NCI-H524 (cell line): ENCODE measurements at places on chromosomes 16 and 17.

- no peak for DNase-seq
Measured at GRCh38 chr16:48197294-48197693, 41.5 kb upstream of the ABCC12 start.

DNA sequence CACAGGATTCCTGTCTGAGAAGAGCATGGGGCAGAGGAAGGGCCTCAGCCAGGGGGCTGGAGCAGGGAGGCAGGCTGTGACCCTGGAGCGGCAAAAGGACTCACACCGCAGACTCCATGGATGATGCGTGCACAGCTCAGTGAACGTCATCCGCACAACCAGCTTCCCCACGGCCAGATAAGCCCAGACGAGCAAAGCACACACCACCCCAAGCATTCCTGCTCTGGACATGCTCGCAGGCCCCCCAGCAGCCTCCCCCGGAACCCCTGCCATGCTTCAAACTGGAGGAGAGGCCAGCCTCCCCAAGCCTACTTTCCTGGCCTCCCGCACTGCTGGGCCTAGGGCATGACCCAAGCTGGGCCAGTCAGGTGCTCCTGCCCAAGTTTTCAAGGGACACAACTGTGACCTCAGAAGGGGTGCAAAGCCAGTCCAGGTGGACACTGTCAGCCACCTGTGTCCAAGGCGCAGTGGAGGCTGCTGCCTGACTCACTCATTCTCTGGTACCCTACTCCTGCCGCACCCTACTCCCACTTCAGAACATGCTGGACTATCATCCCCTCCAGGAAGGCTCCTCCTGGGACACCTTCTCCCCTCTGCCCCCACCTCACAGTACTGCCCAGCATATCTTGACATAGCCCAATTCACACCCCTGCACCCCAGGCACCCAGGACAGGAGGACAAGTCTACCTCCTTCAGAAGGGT lies 4.8 kb downstream of the BCAR1 start:
- no peak for DNase-seq

GRCh38 chr17:28282596-28282995 lies 36.4 kb upstream of the TMEM97 start:
- DNase-seq, result peak; percentile 98

DNA sequence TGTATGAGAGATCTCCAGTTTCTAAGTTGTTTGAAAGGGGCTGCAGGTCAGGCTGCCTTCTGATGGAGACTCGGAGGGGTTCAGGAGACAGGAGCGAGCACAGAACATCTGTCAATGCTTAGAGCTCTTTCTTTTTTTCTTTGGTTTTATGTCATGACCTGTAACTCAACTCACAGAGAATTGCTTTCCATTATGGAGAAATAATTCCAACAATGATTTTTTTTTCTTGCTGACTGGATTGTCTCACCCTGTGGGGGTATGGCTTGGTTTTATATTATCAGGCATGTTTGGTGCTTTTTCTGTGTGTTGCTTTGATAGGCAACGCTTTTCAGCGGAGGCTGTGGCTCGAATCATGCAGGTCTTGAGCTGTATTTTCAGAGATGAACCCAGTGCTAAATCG lies 10.7 kb upstream of the KCNJ2 start:
- DNase-seq, result no peak

- DNase-seq, result no peak
Measured at GRCh38 chr16:76336112-76336511, 58.9 kb downstream of the CNTNAP4 start.

DNA sequence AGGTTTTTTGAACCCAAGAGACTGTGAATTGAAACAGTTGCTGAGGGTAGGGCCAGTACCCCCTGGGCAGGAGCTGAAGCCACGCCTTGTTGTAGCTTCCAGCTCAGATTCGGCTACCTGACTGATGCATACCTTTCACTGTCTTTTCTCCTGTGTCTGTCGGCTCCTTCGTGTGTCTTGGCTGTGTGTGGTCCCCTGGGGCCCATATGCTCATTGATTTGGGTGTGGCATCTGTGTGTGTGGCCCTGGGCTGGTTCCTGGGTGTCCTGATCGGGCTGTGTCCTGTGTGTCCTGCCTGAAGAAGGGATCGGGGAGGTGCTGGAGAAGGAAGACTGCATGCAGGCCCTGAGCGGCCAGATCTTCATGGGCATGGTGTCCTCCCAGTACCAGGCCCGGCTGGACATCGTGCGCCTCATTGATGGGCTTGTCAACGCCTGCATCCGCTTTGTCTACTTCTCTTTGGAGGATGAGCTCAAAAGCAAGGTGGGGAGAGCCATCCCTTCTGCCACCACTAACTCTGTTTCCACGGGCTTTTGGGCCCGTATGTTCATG lies 20.9 kb downstream of the CASKIN2 start:
- DNase-seq, result no peak

GRCh38 chr17:33049781-33050414 lies 58.3 kb downstream of the SPACA3 start:
- DNase-seq, result peak; percentile 61

GRCh38 chr17:3558603-3559269 lies 1.1 kb upstream of the TRPV3 start:
- no peak for DNase-seq

GRCh38 chr17:4206962-4207361 lies 56.8 kb downstream of the ANKFY1 start:
- no peak for DNase-seq

DNA sequence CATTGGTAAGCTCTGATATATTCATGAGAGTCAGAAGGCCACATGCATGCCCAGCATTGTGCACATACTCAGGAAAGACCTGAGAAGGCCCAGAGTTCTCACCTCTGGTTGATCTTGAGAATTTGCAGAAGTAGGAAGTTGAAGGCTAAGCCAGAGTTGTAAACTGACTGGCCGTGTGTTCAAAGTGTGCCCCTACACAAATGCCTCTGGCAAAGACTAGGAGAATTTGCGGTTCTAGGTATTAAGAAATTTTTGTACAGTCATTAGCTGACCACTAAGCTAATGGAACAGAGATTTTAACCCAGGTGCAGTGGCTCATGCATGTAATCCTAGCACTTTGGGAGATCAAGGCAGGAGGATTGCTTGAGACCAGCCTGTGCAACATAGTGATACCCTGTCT lies 25.0 kb downstream of the FBXL20 start:
- no peak for DNase-seq

DNA sequence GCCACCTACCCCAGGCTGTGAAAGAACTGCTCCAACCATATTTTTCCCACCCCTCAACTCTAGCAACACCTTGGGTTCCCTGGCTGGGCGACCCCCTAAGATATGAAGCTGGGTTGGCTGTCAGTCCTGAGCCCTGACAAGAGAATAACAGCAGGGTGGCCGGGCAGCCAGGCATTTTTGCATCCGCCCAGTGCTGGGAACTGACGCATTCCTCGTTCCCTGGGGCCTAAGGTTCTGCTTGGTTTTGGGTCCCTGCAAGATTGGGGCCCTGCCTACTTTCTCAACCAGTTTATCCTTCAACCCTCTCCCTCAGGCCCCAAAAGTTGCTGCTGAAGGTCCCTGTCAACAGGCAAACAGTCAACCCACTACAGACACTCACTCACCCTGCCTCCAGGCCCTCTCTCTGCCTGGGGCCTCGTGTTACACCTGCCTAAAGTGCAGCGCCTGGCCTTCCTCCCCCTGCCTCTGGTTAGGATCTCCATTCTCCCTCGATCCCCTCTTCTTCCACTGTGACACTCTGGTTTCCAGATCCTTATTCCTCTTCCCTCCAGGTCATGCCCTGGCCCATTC lies 151.5 kb downstream of the STX8 start:
- no peak for DNase-seq

DNA sequence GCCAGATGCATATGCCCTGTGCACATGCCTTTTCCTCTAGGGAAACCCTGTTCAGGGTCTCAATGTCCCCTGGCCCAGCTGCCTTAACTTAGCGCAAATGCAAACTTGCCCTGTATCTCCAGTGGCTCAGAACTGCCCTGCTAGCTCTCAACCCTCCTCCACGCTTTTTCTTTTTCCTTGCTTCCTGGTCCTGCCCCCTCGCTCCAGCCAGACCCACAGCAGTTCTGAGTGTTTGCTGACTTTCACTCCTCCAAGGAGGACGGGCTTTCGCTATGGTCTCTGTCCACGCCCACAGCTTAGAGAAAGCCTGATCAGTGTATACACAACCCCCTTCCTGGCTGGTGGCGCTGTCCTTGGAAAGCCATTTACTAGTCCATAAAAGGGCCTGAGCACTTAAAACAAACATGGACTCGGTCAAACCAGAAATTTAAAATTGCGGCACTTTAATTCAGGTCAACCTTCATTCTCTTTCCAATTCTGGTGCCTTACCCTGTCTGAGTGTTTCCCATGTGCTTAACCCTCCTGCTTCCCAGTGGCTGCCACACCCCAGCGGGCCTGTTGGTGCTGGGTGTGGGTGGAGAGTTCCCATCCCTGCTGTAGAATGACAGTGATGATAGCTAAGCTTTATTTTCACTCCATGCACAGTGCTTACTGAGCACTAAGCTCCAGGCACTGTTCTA lies 15.6 kb upstream of the TMEM98 start:
- DNase-seq, result no peak

- no peak for DNase-seq
Measured at GRCh38 chr17:3683054-3683511, 12.9 kb downstream of the P2RX5 start.

GRCh38 chr16:55643161-55643970 lies 12.4 kb upstream of the SLC6A2 start:
- no peak for DNase-seq

- no peak for DNase-seq
Measured at GRCh38 chr17:2602597-2603017, 9.2 kb downstream of the PAFAH1B1 start.

DNA sequence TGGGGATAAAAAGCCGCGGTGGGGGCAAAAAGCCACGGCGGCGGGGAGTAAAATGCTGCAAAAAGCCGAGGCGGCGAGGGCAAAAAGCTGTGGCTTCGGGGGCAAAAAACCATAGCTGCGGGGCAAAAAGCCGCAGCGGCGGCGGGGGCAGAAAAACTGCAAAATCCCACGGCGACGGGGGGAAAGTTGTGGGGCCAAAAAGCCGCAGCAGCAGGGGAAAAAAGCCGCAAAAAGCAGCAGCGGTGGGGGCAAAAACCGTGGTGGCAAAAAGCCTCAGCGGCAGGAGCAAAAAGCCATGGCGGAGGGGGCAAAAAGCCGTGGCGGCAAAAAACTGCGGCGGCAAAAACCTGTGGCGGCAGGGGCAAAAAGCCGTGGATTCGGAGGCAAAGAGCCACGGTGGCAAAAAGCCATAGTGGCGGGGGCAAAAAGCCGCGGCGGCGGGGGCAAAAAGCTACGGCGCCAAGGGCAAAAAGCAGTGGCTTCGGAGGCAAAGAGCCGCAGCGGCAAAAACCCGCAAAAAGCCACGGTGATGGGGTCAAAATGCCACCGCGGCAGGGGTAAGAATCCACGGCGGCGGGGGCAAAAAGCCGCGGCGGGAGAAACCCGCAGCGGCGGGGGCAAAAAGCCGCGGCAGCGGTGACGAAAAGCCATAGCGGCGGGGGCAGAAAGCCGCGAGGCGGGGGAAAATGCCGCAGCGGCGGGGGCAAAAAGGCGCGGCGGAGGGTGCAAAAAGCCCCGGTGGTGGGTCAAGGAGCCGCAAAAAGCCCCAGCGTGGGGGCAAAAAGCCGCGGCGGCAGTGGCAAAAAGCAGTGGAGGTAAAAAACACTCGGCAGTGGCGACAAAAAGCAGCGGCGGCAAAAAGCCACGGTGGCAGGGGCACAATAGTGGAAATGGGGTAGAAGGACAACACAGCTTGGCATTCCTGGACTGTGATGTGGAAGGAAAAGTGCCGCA lies 192.8 kb downstream of the SHCBP1 start:
- DNase-seq, result no peak

DNA sequence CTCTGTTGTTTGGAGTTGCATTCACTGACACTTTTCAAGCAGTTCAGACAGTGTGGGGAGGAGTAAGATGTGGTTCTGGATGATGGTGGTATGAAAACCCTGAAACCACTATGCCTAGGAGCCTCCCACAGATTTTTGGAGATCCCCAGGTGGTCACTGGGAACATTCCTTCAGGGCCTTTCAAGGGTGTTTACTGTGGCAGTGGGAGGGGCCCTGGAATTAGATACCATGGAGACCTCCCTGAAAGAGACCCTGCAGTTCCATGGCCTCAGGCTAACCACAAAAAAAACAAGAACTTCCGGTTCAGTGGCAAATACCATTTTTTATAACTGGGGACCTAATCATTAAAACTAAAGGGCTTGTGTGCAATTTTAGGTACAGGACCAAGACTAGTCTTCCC lies 79.9 kb downstream of the TMEM100 start:
- DNase-seq, result no peak

DNA sequence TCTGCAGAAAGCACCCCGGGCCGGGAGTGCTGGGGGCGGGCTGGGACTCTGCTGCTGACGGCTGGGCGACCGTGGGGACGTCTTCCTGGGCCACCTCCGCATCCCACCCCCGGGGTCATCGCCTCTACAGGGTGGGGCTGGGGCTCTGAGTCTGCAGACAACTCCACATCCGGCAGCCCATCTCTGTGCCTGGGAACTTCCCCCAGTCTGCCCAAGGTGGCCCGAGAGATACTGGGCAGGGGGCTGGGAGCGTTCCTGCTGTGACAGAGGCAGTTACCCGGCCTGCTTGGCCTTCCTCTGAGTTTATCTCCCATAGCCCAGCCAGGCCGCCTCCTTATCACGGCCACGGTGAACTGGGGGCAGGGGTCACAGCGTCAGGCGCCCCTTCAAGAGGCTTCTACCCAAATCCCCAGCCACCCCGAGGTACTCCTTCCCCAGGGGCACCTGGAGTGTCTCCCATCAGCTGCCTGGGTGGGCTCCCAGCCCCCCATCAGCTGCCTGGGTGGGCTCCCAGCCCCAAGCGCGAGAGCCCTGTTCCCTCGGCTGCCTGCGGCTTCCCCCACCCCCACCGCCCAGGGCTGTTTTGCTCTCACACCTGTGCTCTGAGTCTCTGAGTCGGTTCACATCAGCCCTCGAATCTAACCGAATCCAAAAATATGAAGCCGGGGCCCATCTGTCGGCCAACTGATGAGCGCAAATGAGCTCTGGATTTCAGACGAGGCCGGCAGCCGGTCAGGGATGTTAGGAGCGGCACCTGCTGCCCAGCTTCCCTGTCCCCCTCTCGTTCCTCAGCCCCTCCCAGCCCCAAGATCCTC lies 15.6 kb upstream of the CBFA2T3 start:
- DNase-seq, result peak; percentile 100

GRCh38 chr17:80026359-80027042 lies 9.2 kb downstream of the TBC1D16 start:
- DNase-seq, result no peak

GRCh38 chr16:28943281-28943680 lies 7.5 kb upstream of the NFATC2IP start:
- peak; percentile 99 for DNase-seq

GRCh38 chr17:47776330-47777197 lies 43.5 kb downstream of the TBX21 start:
- DNase-seq, result peak; percentile 54

DNA sequence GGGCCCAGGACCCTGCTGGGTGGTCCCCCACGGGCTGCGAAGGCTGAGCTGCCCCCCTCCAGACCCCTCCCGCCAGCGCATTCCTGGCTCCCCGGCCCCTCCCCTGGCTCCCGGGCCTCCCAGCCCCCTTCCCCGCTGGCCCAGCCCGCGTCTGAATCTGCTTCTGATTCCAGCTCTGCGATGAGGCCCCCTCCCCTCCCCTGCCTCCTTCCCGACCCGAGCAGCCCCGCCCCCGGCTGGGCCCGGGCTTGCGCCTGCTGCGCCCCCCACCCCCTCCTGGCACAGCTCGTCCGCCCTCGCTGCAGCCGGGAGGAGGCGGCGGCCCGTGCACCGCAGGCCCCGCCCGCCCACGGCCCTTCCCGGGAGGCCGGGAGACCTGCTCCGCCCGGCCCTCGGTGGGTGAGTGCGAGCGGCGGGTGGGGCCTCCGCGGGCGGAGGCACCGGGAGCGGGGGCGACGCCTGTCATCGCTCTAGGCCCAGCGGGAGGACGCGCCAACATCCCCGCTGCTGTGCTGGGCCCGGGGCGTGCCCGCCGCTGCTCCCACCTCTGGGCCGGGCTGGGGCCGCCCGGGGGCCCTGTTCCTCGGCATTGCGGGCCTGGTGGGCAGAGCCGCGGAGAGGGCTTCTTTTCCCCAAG lies at the start of gene NTN3:
Gene NTN3, plus strand, starts transcription at position 282 of the 637 bp plus-strand sequence. CDS start 405 bp downstream, outside the sequence.
- peak; percentile 95 for DNase-seq
